ENCODE measurements at places on chromosomes 1 and 21. TPM values are rescaled to one million over a fixed set of nuclear protein-coding genes. Genes with fewer than 3 reads are reported as not detected.

LINGO4 gene
- 2.7 TPM for total RNA-seq

CFHR2 gene
- total RNA-seq = not detected

CELA2B gene
- total RNA-seq = not detected

- no peak for DNase-seq
Observed at GRCh38 chr1:20962576-20963258, 175.6 kb upstream of the HP1BP3 start.

GRCh38 chr1:9345922-9346321 is 53.2 kb downstream of the SPSB1 start:
- no peak for DNase-seq

DNA sequence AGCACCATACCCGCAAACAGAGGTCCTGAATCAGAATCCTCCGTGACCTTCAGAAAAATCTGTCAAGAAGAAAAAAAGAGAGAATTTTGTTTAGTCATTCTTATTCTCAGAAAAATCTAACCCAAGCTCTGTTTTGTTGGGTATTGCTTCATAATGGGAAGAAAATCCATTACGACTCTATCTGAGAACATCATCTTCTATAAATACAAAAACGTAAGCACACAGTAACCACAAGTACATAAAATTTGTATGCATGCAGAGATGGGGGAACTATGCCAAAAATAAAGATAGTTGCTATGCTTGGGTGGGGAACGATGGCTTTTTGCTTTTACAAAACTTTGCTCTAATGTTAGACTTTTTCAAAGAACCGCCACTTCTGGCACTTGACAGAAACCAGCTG is 84.2 kb downstream of the ABCA4 start:
- DNase-seq = no peak

DNA sequence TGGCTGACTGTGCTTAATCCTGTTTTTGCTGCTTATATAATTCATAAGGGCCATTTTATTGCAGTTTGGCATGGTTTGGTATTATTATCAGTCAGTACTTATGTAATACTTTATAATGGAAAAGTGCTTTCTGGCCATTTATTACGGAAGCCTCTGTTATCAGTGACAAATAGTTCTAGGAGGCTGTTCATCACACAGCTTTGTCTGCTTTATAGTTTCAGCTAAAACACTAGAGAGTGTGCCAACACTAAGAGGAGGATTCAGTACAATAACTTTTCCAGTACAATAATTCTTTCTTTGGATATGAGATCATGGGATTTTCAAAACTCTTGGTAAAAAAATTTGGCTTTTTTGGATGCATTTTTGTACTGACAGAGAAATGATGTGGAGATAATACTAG is 102.9 kb upstream of the PTGFR start:
- DNase-seq = no peak
